ENCODE measurements at places on chromosomes 3 and 15. TPM values are rescaled to one million over a fixed set of nuclear protein-coding genes. Genes with fewer than 3 reads are reported as not detected.

- no peak for DNase-seq
These were observed 90.0 kb upstream of the ANKRD34C start for GRCh38 chr15:79192462-79193036.

DNA sequence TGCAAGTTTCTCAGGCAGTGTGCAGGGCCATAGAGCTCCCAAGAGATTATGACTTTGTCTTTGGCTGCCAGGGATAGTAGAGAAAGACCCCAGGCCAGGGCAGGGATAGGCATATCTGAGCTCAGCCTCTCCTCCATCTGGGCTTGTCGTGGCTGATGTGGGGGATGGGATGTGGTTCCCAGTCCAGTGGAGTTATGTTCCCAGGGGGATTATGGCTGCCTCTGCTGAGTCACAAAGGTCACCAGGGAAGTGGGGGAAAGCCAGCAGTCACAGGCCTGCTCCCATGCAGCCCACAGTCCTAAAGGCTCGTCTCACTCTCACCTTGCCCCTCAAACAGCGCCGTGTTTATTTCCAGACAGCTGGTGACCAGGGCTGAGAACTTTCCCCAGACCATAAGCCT lies 354.9 kb downstream of the SI start:
- no peak for DNase-seq

The ILDR1 gene
- 0.18 TPM for total RNA-seq

DNA sequence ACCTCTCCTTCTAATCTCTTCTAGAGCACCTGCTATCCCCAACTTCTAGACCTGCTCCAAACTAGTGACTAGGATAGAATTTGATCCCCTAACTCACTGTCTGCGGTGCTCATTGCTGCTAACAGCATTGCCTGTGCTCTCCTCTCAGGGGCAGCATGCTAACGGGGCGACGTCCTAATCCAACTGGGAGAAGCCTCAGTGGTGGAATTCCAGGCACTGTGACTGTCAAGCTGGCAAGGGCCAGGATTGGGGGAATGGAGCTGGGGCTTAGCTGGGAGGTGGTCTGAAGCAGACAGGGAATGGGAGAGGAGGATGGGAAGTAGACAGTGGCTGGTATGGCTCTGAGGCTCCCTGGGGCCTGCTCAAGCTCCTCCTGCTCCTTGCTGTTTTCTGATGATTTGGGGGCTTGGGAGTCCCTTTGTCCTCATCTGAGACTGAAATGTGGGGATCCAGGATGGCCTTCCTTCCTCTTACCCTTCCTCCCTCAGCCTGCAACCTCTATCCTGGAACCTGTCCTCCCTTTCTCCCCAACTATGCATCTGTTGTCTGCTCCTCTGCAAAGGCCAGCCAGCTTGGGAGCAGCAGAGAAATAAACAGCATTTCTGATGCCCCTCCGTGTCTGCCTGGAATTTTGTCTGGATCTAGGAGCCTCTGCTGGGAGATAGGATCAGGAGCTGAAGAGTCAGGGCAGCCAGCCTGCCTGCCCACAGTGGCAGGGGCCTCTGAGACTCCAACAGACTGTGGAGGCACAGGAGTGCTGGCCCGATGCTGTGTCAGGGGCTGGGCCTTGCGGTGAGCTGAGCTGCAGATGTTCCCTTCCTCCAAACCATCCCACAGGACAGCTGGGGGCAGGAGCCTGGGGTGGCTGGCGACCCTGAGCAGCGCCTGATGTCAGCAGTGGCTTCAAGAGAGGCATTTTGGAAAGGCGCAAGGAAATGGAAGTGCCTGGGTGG lies 3.0 kb downstream of the ISLR start:
- no peak for DNase-seq

DNA sequence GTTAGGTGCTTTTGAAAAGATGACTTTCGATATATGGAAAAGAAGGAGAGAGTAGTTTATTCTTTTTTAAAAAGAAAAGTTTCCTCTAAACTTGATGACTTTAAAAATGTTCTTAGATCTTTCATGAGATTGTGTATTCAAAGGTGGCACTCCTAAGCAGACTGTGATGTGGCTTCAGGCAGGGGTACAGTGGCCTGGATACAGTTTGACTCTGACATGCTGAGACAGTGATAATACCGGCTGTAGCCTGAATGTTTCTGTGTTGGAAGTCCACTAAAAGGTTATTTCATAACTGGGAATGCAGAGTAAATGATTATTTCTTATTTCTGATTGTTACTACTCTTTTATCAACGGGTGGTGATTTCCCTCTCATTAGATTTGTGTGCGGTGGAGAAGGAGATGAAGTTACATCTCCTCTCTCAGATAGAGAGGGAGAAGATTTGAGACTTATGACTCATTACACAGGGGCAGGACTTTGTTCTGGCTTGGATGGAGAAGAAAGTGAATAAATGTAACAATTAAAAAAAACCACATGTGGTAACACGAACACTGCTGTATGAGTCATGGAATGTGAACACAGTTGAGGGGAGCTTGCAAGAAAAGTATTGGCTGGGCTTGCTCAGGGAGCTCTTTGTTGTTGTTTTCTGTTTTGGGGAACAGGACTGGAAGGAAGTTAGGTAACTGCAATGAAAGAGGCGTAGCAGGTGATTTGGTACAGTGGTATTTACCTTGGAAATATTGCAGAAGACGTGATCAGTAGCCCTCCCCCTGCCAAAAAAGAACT lies 21.6 kb downstream of the SPTSSB start:
- DNase-seq = peak; percentile 27

The SEMA3G gene
- total RNA-seq = 0.08 TPM

GRCh38 chr3:24018784-24019570 lies 73.9 kb downstream of the NR1D2 start:
- DNase-seq = no peak

The SEMA3F gene
- total RNA-seq = 0.24 TPM

- DNase-seq = no peak
These were observed 59.3 kb upstream of the ADCY5 start for GRCh38 chr3:123508178-123508577.

DNA sequence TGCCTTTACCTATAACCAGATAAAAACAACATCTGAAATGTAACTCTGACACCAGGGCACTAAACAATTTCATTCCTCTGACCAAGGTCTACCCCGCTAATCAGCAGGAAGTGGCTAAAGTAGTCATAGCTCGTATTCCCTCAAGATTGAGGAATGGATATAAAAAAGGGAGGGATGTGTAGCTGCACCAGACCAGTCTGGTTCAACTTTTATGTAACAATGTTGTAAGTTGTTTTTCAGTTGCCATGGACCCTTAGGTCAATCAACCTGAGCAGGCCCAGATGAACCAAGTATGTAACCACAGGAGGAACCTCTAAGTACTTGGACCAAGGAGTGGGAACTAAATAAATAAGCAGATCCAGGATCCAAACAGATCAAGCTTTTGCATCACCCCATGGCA lies 28.4 kb upstream of the IFT57 start:
- no peak for DNase-seq

DNA sequence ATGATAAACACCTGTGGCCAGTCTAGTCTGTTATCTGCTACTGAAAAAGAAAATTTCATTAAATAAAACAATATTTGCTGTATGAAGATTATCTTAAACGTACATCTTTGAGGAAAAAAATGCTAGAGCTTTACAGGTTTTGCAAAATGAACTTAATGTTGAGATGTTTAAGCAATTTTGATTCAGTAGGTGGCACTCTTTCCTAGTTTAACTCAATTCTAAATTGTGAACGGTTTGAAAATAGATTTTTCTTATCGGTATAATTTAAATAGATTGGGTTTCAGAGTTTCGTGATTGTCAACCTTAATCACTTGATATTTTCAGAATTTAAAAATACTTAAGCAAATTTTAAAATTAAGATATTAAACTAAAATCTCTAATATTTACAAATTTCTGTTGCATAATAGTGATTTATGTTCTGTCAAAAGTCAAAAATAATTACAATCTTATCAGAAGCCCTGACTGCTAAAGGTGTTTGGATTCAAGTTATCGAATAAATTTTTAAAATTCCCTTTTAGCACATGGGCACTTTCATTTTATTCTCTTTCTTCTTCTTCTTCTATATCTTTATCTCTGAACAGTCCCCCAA lies 7.0 kb upstream of the RNF111 start:
- DNase-seq = no peak

DNA sequence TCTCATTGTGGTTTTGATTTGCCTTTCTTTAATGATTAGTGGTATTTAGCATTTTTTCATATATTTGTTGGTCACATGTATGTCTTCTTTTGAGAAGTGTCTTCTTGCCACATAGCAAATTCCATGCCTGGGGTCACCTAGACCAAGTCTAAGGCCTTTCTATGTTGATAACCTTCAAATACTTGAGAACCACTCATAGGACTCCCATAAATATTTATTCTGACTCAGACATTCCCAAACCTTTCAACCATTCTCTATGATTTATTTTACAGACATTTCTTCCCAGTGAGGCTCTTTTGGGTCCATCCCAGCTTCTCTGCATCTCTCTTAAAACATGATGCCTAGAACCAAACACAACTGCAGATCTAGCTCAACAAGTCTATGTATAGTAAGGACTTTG lies 69.2 kb downstream of the ATP8B4 start:
- no peak for DNase-seq

GRCh38 chr15:57505056-57505715 lies 86.5 kb upstream of the MYZAP start:
- no peak for DNase-seq
